ENCODE measurements at places on chromosomes 16 and 17.
A peak's percentile ranks its signal among the peaks of the same experiment; 100 is the strongest.

DNA sequence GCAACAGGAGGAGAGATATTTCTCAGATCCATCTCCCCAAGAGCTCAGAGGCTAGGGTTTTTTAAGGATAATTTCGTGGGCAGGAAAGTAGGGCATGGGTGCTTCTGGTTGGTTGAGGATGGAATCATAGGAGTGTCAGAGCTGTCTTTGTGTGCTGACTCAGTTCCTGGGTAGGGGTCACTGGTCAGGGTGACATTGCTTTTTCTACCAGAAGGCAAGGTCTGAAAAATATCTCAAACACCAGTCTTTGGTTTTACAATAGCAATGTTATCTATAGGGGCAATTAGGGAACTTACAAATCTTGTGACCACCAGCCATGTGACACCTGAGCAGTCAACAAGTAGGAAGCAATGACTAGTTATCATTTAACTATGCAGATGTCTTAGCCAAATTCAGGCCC lies 82.9 kb upstream of the DYNLRB2 start:
- DNase-seq = no peak

- DNase-seq = no peak
These were observed 3.7 kb downstream of the GGA2 start for GRCh38 chr16:23506606-23506994.

- DNase-seq = peak; percentile 0
These were observed 2.9 kb upstream of the MAFG start for GRCh38 chr17:81930142-81931125.

DNA sequence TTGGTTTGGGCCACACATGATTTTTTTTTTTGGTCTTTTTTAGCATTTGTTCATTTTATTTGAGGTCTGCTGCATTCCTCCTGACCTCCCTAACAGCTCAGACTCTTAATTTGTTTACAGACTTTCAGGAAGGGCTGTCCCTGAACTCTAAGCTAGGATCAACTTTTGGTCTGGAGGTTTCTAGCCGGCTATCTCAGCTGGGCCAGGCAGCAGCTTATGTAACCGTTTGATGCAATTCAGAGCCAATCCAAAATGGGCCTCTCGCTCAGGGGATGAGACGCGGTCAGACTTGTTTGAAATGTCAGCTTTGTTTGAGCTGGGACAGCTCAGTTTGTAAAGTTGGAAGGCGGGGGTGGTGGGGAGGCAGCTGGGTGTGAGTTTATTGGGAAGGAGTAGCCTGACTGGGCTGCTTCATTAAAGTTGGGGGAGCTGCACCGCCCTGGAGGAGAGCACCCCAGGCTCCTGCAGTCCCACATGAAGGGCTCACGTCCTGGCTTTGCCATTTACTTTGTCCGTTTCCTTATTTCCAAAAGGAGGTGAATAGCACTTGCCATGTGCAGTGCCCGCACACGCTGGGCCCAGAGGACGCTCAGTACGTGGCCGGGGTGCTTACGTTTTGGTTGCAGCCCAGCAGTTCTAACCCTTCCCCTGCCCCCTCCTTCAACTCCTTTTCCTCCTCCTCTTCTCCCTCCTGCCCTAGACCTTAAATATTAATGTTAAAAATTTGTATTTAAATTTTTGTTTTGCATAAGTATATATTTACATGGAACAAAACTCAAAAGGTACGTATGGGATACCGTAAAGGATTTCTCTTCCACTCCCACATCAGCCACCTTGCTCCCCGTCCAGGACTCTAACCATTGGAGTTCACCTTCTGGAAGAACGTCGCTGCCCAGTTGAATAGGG lies 121.2 kb downstream of the SNX29 start:
- DNase-seq = no peak

DNA sequence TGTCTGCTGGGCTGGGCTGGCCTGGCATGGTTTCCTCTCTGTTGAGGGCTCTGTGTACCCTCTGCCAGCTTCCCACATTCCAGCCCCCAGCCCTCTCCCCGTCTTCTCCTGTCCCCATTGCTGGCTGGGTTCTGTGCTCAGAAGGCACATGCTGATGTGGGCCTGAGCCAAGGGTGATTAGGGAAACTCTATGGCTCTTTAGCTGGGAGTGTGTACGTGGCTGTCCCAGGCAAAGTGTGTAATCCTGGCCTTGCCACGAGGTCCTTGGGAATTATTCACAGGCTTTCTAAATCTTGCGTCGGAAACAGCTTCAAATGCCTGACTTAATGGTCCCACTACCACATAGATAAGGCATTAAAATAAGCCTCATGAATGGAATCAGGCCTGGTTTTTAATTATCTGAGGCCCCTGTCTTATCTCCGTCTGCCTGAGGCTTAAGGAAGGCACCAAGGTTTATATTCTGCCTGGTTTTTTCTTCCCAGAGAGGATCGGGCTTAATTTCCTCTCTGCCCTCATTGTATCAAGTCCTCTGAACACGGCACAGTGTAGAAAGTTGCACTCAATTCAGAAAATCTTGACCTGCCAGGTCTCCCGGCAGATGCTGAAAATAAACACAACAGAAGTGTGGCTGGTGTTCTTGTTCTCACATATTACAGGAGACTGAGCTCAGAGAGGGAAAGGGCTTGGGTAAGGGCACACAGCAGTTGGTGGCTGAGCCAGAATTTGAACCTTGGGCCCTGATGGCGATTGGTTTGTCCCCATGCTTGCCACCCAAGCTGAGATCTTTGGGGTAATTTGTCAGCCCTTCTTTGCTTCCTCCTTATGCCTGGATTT lies 52.9 kb upstream of the LGALS9 start:
- no peak for DNase-seq

- no peak for DNase-seq
These were observed 309 bp downstream of the FOXJ1 start for GRCh38 chr17:76140661-76141211.

- DNase-seq = no peak
These were observed 435 bp downstream of the RPRML start for GRCh38 chr17:46978489-46979146.
